ENCODE measurements at places on chromosomes 11 and 22.
A peak's percentile ranks its signal among the peaks of the same experiment; 100 is the strongest.

GRCh38 chr11:120354068-120354467 lies 17.9 kb downstream of the ARHGEF12 start:
- DNase-seq: no peak

- no peak for DNase-seq
Observed at GRCh38 chr22:37824674-37825641, 1.8 kb downstream of the GALR3 start.

DNA sequence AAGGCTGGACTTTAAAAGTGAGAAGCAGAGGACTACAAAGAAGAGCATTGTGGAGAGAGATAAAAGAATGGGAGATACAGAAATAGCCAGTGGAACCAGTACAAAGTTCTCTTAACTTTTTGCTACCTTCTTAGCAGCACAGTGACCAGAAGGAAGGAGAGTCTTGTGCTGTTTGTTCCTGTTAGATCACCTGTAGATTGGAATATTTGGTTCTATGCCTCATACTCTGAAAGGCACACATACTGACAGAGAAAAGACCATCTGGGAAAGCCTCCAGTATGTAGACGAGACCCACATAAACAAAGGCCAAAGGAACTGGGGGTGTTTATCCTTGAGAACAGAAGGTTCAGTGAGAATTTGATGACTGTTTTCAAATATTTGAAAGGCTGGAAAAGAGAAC lies 18.7 kb downstream of the RNF141 start:
- DNase-seq: no peak

DNA sequence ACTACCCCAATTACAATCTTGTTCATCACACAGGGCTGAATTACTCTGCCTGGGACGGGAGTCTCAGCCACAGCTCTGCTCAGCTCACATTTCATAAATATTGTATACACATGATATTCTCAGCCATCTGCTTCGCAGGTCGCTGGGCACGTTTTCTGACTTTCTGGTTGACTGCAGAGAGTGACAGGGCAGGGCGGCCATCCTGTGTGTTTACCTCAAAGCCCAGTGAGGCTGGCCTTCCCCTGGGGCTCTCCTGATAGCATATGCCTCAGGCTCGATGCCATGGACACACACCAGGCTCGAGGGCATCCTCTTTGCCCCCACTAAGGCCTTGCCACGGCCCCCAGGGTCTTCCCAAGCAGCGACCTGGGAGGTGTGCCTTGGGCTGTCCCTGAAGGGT lies 345.0 kb downstream of the CADM1 start:
- no peak for DNase-seq

- DNase-seq: peak; percentile 57
Observed at GRCh38 chr22:32712644-32713355, 88.7 kb upstream of the TIMP3 start.

DNA sequence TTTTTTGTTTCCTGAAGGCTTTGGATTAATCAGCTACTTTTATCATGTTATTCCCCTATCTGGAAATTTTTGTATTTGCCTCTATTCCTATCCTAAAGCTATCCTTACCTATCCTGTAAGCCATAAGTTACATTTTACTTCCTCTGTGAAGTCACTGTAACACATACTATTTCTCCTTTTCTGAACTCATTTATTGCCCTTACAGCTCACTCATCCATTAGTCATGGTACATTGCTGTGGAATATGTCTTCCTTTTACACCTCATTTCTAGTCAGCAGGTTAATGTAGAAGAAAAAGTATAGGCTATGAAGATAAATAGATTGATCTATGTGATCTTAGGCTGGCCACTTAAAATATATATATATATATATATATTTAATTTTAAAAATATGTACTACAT lies 28.0 kb downstream of the SWAP70 start:
- peak; percentile 36 for DNase-seq

- peak; percentile 83 for DNase-seq
Observed at GRCh38 chr22:22450343-22450839, 58.2 kb downstream of the ZNF280B start.

DNA sequence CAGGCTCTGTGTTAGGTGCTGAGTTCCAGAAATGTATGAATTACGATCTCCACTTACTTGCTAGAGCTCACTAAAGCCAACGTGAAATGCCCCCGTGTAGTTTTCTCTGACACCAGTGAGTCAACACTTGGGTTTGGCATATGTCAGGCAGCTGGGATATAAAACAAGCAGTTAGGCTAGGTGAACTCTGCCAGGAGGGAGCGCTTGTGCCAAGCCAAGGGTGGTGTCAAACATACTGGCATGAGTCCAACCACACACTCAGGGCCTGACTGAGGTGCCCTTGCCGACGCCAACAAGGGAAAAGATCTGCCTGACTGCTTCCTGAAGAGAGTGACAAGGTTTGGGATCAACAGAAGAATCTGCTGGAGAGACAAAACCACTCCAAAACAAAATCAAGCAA lies 167.8 kb upstream of the NARS2 start:
- DNase-seq: no peak

DNA sequence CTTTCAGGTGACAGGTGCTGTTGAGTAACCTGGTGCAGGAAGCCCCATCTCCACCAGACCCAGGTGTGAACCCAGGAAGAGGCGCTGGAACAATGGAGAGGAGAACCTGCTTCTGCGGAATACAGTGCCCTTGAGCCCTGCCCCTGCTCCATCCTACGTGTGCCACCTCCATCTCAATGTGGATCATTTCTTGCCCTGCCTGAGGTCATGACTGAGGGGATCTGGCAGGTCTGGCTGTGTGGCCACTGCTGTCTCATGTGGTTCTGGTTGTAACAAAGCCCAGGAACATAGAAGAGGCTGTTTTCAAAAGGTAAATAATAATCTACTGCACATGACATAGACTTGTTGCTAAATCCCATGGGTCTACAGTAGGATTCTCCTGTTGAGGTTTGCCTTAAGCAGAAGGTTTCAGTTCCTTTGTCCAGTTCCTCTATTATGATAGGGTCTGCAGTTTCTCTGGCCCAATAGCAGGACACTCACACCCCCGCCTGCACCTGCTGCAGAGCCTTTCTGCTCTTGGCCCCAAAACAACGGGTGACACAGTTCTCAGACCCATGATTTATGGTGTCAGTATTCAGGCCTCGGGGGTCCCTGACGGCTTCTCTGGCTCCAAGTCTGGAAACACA lies 113.5 kb upstream of the IGLL5 start:
- peak; percentile 51 for DNase-seq

DNA sequence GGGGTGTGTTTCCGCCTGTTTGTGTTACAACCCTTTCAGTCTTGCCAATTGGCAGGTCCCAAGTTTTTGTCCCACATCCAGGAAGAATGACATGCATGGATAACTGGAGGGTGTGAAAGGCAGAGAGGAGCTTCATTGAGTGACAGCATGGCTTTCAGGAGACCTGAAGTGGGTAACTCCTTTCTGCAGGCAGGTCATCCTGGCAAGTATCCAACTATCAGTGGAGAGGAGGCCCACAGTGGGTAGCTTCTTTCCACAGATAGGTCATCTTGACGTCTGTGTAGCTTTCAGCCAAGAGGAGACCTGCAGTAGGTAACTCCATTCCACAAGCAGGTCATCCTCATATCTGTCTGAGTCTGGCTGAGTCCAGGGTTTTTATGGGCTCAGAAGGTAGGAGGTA lies 1268.8 kb upstream of the CNTN5 start:
- DNase-seq: no peak

- peak; percentile 21 for DNase-seq
Observed at GRCh38 chr11:122100756-122101080, 15.3 kb downstream of the BLID start.

DNA sequence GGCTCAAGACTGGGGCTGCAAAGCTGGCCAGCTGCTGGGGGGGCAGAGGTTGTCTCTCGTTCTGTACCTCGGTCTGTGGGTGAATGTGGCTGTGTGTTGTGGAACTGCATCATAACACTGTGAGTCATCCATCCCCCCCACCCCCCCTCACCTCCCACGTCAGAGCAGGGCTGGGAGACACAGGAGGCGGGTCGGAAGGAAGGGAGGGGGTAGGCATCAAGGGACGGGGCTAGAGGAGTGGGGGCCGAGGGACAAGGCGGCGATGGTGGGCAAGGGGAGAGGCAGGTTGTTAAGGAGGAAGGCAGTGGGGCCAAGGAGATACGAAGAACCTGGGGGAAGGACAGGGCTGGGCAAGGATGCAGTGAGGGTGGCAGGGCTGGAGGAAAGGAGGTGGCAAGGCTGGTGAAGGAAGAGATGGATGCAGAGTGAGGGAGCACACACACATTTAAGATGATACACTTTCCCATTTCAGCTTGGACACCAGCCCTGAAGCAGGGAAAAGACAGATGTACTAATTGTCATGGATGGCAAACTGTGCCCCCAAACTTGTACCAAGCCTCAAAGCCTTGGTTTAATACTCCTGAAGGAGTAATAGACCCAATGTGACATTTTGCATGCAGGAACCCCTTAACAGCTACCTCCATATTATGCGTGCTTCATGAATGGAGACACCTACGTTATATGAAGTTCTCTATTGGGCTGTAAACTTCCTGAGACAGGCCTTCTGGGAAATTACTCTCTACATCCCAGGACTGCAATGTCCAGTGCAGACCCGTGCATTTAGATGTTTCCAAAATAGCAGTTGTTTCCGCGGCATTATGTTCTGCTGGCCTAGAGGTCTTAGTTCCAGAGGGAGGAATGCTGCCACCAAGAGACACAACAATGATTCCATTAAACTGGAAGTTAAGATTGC lies at the start of gene YPEL4:
YPEL4 (minus strand) TSS at position 87 of the 913 bp plus-strand sequence. CDS start 2,805 bp downstream, outside the sequence.
- DNase-seq: peak; percentile 66

DNA sequence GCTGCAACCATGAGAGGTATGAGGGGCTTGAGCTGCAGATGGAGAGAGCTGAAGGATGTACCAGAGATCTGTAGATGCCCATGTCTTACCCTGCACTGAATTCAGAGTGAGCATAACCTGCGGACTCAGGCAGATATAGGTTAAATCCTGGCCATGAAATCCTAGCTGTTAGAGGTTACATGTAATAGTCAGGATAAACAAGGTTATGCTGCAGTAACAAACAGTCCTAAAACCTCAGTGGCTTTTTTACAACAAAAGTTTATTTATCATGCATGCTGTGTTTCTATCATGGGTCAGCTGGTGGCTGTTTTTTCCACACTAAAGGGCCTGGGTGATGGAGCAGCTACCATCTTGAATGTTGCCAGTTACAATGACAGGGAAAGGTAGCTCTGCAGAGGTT lies 69.8 kb downstream of the LHFPL7 start:
- DNase-seq: no peak

GRCh38 chr22:29964776-29965175 lies 81.8 kb downstream of the MTMR3 start:
- peak; percentile 18 for DNase-seq

- DNase-seq: no peak
Observed at GRCh38 chr22:33844273-33844672, 76.0 kb downstream of the LARGE1 start.

- no peak for DNase-seq
Observed at GRCh38 chr11:452916-453527, 2.9 kb downstream of the PTDSS2 start.

DNA sequence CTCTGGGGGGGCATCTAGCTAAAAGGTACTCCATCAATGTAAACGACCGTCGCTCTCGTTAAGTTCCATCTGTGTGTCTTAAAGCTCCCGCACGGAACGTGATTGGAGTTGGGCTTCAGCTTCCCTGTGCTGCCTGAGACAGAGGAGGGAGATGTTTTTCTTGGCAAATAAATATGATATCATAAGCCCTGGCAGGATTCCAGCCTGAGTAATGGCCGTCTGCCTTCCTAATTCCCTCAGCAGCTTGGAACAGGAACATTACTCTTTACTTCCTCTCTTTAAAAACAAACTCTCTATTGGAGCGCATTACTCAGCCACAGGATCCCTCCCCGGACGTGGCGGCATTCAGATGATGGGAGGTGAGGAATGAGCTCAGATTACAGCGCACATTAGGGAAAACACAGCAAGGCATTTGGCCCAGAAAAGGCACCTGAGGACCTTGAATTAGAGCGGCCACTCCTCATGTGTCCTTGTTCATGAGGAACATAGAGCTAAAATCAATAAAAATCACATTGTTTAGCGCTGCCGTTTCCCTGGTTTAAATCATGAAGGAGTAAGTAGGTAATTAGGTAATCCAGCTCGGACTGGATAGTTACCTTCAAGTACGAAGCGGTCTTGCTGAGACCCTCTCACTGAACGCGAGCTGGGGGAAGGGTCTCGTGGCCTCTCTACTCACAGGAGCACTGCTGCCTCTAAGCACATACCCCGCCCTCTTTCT lies 230.4 kb downstream of the ST3GAL4 start:
- peak; percentile 81 for DNase-seq

GRCh38 chr11:77990981-77991380 lies 3.5 kb downstream of the INTS4 start:
- no peak for DNase-seq

GRCh38 chr11:64146036-64146955 lies 19.6 kb downstream of the MACROD1 start:
- DNase-seq: peak; percentile 82

DNA sequence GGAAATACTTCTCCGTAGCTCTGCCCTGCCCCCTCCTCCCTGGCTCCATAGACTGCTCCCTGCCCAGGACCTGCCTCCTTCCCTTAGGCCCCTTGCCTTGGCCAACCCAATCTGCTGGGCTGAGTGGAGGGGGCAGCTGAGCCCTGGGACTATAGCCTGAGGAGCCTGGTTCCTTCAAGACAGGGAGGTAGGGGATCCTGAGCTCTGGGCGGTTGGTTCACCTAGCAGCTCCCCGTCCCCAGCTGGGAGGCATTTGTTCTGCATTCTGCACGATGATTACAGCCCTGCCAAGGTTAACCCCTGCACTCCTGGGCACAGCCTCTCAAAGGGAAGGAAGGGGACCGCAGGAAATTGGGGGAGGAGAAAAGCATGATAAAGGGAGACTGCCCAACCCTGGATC lies 3.6 kb upstream of the CDC42EP1 start:
- DNase-seq: no peak

GRCh38 chr11:17892409-17892808 lies 120.4 kb downstream of the SERGEF start:
- no peak for DNase-seq

GRCh38 chr22:32558681-32559355 lies 84.2 kb downstream of the FBXO7 start:
- DNase-seq: no peak

GRCh38 chr11:66015454-66015881 lies 3.7 kb downstream of the CST6 start:
- DNase-seq: no peak

DNA sequence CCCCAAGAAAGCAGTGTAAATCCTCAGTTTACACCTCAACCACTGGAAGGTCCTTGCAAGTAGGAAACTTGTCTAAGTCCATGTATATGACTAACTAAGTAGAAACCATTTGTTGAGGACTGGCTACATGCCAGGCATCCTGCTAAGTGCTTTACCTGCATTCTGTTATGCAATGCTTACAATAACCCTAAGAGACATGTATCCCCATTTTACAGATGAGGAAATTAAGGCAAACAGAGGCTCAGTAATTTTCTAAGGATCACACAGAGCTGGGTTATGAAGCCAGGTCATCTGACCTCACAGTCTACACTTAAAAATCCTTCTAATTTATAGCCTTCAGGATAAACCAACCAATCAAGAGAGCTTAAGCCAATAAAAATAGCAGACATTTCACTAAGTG lies 1.5 kb downstream of the TIMM10 start:
- DNase-seq: no peak

- no peak for DNase-seq
Observed at GRCh38 chr22:41899110-41899509, 15.8 kb downstream of the SHISA8 start.

All from suppressor macrophage treated with lipopolysaccharide for 1 hour (primary cell).